Activated CD4-positive, CD25-positive, alpha-beta regulatory T cell treated with anti-CD3 and anti-CD28 coated beads, Interleukin-2, amount 50 U/mL, for 16 hours (primary cell): ENCODE measurements at places on chromosomes 1 and 21.

- DNase-seq, result no peak
These were observed 230.1 kb upstream of the RAB4A start for GRCh38 chr1:229040630-229041358.

DNA sequence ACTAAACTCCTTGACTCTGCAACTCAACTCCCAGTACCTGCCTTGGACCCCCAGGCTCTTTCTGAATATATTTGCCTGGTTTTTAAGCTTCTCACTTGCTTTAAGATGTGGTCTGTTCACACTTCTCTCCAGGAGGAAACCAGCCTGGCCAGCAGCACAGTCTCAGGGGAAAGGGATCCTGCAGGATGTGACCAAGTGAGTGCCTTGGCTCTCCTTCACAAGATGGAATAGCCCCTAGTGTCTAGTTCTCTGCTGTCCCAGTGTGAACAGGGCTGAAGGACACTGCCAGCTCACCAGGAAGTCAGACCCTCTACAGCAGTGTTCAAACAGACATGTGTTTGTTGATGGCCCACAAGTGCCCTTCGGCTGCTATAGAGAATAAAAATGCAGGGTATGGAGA is 32.9 kb downstream of the CD244 start:
- no peak for DNase-seq

GRCh38 chr1:22507587-22507986 is 55.7 kb upstream of the EPHA8 start:
- no peak for DNase-seq

DNA sequence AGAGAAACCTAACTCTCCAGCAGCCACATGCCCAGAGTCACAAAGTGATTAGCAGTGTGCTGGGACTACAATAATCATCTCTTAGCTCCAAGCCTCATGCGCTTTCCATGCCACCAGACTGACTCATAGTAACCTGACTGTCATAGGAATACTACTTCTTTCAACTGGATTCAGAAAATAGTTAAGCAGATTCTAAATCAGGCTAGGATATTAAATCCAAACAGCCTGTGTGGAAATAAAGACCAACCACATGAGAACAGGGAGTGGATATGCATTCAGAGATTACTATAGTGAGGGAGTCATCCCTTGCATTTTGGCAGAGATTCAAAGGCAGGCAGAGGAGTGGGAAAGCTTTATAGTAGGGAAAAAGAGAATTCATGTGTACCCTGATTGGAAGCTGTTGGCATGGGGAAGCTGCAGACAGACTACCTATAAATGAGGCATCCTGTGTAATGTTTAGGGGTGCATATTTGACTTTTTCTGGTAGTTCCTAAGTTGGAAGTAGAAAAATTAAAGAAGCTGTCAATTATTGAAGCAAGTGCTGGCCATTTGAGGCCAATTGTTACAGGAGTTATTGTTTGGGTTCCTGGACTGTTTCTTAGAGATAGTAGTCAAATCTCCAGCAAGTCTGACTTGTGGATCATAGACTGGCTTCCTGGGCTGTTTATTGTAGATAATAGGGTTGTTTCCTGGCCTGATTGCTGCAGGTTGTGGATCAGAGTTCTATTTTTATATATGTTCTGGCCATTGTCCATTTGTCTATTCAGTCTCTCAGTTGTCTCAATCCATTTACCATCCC is 31.7 kb upstream of the DNAH14 start:
- DNase-seq, result no peak

- DNase-seq, result no peak
These were observed 14.1 kb upstream of the DPT start for GRCh38 chr1:168742994-168743650.

DNA sequence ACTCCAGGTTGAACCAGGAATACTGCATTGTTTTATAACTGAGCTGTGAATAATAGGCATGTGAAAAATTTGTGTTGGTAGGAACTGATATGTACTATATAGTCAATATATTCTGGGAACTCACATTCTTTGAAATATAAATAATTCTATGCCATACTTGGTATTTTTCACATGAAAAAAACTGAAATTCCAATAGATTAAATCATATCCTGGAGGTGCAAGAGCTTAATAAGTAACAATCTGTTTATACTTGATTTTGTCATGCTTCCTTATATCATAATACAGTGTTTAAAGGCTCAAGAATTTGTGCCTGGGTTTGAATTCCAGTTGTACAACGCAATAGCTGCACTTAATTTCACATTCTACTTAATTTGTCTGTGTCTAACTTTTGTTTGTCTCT is 387.0 kb downstream of the USP25 start:
- no peak for DNase-seq

DNA sequence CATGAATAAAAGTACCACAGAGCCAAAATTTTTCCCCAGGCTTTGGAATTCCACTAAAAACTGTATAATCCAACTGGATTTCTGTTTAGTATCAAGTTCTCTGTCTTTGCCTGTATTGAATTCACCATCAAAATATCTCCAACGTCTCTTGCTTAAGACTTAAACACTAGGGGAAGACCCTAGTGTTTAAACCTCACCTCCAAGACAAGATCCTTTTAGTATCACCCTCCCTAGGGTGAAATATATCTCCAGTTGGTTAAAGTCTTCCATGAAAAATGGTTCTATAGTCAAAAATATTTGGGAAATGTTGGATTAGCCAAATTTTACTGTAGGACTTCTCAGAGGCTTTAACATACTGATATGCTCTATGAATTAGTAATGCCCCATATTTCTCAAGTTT is 8.1 kb upstream of the XCL1 start:
- DNase-seq, result no peak

DNA sequence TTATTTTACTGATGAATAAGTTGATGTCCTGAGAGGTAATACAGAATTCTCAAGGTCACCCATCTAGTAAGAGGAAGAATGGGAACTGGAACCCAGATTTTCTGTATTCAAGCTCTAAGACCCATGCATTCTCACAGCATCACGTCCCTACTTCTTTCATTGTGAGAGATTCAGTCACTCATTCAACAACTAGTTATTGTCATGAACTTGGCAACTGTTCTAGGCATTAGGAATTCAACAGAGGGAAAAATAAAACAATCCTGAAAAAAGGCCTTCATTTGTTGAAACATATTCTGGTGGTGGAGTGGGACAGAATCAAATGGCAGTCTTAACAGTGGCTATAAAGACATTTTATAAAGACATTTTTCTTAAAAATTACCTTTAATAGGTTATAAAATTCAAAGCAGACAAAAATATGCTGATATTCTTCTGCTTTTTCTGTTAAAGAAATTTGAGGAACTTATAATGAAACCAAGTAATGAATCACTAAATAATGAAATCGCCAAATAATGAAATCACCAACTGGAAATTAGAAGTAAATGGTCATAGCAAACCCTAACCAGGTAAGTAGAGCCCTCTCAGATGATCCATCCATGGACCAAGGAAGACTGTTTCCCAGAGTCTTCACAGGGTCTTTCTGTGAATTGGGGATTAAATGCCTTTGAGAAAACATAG is 136.5 kb upstream of the DPYD start:
- no peak for DNase-seq

DNA sequence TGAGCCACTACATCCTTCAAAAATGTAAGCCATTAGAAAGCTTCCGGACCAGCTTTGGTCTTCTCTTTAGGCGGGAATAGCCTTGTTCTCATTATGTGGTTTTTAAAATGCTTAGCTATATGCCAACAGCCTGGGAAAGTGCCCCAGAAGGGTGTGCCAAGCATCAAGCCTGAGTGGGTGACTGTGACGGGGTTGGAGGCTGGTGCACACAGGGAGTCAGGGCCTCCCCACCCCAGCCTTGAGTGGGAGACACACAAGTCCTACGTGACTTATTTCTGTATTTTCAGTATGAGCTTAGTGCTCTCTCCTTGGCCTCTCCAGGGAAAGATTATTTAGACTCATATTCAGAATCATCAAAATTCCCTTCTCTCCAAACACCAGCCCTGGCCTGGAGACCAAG is 9.8 kb downstream of the UBASH3A start:
- no peak for DNase-seq

DNA sequence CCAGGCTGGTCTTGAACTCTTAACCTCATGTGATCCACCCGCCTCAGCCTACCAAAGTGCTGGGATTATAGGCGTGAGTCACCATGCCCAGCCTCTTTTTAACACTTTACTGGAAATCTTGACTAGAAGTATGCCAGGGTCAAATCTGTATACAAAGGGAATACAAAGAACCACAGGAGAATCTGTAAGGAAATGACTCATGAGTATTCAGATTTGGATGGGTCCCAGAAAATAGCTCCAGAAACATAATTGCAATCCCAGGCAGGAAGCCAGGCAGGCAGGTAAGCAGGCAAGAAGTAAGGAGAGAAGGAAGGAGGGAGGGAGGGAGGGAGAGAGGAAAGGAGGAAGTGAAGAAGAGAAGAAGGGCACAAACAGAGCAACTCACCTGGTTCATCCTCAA is 22.8 kb upstream of the TIAM1 start:
- no peak for DNase-seq

GRCh38 chr1:3455670-3456448 is 1.4 kb downstream of the ARHGEF16 start:
- DNase-seq, result no peak

DNA sequence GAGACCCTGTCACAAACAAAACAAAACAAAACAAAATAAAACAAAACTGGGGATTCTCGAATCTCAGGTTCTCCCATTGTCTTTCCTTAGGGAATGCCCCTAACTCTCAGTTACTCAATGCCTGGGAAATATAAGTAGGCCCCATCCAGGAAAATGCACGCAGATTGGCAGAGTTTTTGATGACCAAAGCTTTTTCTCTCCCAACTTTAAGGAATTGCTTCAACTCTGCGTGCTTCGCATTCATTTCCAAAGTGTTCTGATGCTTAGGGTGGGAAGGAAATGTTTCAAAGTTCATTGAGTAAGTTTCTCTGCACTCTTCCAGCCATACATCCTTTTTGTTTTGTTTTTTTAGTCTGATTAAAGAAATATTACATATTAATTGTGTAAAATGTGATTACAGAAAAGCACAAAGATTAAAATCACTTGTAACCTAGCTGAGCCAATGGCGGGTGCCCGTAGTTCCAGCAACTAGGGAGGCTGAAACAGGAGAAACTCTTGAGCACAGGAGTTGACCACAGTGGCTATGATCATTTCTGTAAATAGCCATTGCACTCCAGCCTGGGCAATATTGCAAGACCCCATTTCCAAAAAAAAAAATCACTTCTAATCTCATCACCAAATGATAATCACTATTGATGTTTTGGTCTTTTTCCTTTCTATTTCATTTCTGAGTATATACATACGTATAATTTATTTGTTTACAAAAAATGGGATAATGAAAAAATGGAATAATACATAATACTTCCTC is 18.4 kb upstream of the EVI5 start:
- no peak for DNase-seq

DNA sequence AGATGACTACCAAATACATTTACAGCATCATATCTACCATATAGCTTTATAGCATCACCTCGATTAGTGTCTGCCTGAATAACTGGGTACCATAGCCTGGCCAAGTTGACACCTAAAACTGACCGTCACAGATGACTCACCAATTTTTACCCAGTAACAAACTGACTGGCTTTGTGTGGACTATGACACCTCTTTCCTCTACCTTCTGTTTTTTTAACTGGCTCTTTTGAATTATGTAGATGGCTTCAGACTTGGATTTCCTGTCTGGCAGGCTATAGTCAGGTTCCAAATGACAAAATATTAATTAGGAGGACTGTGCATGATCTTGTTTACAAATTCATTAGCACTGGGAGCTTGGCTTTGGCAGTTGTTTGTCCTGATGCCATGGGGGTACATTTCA is 360.3 kb downstream of the TGFB2 start:
- no peak for DNase-seq

DNA sequence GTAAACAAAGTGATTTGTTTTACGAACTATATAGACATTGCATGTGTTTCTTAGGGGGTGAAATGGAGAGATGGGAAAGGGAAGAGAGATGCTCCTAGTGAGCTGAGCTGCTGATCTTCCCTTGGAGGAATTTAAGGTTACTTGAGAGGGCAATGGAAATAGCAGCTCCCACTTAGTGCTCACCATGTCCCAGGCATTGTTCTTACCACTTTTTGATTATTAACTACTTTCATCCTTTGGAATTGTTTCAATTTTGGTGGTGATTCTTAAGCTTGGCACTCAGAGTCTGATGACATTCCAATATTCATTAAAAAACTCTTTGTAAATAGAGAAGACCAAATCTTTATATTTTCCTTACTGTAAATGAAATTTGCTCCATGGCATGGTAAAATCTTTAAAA is 124.9 kb downstream of the ITSN1 start:
- DNase-seq, result no peak

GRCh38 chr21:28604946-28605537 is 387.6 kb downstream of the LTN1 start:
- no peak for DNase-seq

DNA sequence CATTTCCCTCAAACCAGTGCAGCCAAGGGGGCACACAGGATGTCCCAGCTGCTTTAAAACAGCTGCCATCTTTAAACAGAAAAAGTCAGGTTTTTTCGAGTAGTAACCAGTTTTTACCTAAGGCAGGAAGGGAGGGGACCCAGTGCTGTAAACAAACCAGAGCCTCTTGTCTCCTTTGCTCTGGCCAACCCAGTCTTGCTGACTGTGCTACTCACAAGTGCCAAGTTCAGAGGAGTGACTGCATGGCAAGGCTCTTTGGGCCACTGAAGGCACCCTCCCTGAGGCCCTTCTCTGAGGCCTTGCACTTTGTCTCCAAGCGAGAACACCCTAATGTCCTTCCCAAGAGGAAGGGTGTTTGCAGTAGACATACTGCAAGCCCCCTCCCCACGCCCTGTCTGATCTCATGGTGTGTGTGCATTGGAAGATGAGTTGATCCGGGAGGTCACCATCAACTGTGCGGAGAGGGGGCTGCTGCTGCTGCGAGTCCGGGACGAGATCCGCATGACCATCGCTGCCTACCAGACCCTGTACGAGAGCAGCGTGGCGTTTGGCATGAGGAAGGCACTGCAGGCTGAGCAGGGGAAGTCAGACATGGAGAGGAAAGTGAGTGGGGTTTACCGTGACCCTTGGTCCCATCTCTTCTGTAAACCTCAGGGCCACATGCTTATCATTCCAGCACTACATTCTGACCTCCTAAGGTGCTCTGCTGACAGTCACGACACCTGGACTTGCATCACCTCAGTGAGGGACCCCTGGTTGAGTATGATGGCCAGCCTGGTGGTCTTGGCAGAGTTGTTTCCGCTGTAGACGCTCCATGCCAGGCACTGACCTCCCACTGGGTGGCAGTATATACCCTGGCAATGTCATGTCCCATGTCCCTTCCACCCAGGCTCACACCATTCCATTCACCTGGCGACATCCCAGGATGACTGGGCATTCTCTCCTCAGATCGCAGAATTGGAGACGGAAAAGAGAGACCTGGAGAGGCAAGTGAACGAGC is 4.7 kb downstream of the DNALI1 start:
- no peak for DNase-seq

- DNase-seq, result no peak
These were observed 3.0 kb upstream of the CTSK start for GRCh38 chr1:150810958-150811659.

GRCh38 chr1:225448146-225448805 is 20.4 kb upstream of the LBR start:
- DNase-seq, result no peak

- no peak for DNase-seq
These were observed 15.3 kb downstream of the BECN2 start for GRCh38 chr1:241972703-241973369.
